ENCODE measurements at places on chromosomes 4 and X.

DNA sequence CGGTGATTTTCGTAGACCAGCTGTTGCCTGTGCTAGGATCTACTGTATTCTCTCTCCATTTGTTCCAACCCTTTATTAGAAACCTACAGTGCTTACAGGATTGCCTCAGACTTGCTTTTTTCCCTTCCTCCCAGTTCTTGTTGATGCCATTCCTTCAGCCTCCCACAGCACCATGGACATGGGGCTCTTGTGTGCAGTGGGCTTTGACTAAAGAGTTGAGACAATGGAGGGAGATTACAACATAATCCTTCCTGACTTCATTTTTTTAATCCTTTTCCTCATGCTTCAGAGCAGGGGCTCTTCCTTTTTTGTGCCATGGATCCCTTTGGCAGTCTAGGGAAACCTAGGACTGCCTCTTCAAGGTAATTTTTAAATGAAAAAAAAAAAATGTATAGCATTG is 92.1 kb downstream of the BMPR1B start:
- no peak for DNase-seq

GRCh38 chr4:159134429-159134828 is 31.6 kb downstream of the RAPGEF2 start:
- DNase-seq = no peak

DNA sequence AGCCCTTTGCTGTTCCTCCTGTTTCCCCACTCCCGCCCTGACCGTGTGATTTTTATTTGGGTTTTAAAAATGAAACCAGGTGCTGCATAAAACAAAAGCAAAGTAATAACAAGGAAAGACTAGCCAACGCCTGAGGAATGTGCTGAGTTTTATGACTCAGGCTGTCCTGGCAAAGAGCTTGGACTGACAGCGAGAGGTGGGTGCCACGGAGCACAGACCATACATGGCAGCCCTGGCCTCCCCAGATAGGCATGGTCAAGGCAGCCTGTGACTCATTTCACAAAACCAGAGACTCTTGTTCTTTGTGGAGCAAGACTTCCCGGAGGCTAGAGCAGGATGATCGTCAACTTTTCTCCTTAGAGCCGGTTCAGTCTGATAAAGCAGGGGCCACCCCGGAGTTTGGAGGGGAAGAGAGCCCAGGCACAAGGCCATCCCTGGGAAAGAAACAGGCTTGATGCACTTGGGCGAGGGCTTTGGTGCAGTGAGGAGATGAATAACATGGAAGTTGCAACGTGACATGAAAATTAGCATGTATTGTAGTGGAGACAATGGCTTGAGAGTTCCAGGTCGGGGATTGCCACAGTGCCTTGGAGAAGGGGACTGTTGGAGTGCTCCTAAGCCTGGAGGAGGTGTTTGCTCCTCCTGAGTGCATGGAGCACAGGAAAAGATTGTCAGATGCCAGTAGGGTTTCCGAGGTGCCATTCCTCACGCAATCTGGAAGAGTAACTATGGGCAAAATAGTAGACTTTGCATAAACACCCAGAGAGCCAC is 54.8 kb downstream of the C4orf51 start:
- DNase-seq = no peak

- DNase-seq = no peak
Measured at GRCh38 chrX:47247206-47247998, 14.6 kb downstream of the USP11 start.

- no peak for DNase-seq
Measured at GRCh38 chrX:13747836-13748235, 13.3 kb downstream of the OFD1 start.
